ENCODE measurements at places on chromosomes 11 and 22.

DNA sequence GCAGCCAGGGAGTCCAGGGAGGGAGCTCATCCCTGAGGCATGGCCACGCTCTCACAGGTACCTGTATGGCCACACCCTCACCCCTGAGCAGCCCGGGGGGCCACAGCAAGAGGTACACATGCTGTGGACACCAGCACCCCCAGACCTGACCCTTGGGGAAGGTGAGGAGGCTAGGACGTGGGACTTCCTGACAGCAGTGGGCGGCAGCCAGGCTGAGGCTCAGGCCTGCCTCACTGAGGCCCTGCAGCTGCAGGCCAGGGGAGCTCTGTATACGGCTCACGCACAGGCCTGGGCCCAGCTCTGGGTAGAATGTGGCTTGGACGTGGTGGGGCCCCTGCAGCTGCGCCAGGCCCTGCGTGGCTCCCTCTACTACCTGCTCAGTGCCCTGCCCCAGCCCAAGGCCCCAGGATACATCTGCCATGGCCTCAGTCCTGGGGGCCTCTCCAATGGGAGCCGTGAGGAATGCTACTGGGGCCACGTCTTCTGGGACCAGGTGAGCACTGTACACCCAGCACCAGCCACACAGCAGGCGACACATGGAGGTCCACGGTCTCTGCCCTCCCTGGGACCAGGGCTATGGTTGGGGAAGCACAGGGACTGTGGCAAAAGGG is 1.8 kb downstream of the PGGHG start:
- no peak for DNase-seq

DNA sequence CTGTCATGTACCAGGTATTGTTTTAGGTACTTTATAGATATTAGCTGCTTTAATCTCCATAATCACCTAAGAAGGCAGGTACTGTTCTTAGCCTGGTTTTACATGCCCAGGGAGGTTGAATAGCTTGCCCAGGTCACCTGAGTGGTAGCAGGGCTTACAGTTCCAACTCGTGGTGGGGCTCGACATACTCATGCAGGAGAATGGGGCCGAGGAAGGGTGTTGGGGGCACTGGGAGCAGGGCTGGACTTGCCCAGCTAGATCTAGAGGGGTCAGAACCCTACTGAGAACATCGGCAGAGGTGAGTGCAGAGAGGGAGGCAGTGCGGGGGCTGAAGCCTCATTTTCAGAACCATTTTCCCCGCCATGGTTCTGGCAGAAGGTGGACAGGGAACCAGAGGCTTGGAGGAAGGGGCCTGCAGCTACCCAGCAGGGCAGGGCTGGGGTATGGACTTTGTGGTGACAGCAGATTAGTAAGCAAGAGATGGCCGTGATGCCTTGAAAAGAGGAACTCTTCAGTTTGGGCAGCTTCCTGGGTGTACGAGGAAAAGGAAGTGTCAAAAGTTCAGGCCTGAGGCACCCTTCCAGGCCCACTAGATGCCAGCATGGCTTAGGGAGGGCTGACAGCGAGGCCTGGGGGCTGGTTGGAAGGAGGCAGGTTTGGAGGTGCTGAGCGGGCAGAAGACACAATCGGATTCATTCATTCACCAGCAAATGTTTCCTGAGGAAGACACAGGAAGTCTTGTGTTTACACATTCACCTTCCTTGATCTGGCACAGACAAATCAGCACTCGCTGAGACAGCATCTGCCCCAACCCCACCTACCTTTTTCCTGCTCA is 54.7 kb upstream of the LYVE1 start:
- no peak for DNase-seq

DNA sequence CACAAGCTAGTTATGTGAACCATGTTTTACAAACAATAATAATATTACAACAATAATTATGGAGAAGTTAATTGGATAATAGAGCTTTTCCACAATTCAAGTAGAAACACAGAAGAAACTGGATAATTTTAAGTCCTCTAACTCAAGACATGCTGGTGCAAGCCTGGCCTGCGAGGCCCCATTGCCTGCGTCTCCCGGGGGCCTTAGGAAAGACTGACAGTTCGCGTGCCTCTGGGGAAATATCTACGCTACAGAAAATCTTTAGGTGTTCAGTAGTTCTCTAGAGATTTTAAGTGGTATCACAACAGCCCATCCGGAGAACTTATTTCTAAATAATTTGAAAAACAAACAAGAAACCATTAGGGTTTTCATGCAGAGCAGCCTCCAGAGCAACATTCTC is 23.2 kb downstream of the GAL start:
- DNase-seq = no peak

- DNase-seq = peak; percentile 17
Measured at GRCh38 chr11:18650859-18651557, 16.9 kb upstream of the SPTY2D1 start.

DNA sequence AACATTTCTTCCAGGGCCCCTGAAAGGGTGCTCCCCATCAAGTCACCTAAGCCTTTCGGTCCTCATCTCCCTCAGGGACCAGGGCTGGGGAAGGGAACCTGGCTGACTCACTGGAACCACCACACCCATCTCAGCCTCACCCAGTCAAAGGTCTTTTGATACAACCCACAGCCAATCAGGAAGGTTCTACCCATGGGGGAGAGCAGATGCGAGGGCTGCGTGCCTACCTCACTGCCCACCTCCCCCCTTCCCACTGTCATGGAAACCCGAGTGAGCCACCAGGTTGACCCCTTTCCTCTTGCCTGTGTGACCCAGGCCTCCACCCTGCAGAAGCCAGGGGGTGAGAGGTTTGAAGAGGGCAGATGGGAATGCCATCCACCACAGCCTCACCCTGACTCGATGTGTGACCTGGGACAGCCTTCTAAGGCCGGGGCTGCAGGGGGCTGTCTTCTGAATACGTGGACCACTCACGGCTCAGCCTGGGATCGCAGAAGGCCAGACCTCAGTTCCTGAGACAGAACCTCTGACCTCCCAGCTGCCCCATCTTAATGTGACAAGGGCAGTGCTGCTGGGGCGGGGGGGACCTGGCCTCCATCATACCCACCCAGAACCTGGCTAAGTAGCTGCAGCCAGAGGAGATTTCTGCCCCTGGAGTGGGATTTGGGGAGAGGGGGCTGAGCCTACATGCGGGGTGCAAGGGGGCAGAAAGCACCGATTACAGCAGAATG is 2.7 kb downstream of the MDK start:
- DNase-seq = no peak

DNA sequence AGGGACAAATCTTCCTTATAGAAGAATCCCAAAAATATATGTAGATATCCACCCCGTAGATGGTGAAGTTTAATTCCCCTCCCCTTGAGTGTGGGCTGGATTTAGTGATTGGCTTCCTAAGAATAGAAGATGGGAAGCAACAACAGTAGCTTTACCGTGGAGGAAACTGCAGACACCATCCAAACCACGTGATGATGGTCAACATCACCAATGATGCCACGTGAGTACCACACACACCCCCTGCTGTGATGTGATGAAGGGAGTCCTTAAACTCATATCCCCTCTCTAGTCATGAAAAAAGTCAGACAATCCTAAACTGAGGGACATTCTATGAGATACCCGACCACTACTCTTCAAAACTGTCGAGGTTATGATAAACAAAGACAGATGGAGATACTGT is 76.4 kb upstream of the SLC22A12 start:
- DNase-seq = no peak

DNA sequence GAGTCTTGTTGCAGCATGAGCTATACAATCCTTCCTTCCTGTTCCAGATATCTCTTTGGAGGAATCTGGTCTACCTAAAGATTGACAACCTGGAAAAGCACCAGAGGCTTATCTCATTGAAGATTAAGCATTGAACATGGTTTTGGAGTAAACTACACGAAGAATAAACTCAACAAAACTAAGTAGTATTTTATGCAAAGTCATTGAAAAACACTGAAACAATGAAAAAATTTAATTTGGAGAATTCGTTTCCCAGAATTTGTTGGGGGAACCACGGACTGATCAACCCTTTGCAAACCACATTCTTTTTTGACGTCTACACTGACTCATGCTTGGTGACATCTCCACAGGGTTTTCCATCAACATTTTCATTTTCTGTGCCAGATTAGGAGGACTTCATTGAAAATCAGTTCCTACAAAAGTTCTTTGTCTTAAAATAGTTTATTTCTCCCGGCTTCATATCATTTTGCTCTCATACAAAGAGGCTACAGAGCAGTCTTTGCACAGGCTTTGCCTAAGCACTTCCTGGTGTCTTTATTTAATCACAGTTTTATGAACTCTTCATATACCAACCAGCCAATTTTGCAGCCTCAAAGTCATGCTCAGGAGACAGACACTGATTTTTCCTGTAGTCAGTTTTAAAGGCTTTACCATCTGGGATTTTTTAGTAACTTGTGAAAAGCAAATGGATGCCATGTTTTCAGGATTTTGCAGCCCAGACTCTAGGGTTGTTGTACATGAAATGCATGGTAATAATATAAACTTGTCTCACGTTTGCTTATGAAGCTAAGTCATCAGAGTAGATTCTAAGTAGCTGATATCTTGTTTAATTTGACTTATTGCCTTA is 186.3 kb downstream of the C11orf91 start:
- DNase-seq = no peak

DNA sequence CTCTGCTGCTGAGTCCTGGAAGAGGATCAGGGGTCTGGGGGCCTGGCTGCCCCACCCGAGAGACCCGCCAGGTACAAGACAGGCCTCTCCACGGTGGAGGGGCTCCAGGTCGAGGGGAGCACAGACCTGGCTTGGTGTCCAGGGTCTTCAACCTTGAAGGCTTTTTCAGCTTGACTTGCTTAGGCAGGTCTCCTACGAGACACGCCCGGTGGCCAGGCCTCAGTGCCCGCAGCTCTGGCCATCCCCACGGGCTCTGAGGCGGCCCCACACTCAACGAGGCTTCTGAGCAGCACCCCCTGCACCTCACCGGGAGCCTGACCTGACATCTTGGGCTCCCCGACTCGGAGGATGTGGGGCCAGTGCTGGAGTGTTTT is 6.6 kb upstream of the PLXNB2 start:
- no peak for DNase-seq

DNA sequence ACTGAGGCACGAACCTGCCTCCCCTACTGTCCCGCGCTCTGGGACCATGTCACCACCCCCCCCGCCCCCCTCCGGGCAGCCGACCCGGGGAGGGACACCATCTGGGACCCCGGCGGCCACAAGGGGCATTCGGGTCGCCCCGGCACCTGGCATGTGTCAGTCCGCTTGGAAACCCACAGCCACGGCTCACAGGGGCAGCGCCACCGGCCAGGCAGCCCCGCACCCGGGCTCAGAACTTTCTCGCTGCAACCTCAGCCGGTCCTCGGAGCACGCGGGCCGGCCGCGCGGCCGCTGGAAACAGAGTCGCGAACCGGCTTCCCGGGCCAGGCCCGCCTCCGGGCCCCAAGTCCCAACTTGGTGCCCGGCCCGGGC is 159.9 kb upstream of the GRK3 start:
- no peak for DNase-seq

DNA sequence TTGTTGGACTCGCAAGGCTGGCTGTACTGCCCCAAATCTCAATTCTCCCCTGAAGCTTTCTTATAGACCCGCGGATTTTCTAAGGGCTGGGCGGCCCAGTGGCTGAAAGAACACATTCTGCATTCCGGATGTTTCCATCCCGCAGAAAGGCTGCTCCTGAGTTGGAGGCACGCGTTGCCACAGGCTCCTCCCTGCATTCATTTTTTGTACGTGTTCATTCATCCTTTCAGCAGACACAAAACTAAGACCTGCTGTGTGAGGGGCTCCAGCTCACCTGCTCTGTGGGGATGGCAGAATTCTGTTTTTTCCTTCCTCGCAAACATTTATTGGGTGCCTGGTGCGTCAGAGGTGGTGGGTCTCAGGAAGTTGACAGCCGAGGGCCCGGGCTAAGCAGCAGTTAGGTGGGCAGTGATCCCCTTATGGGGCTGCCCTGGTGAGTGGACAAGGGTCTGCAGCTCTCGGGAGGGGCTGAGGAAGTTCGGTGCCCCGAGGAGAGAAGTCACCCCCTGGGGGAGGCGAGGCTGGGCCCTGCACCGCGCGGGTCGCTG is 23.7 kb downstream of the SHANK3 start:
- no peak for DNase-seq

- no peak for DNase-seq
Measured at GRCh38 chr22:37229805-37230672, 14.0 kb downstream of the RAC2 start.

DNA sequence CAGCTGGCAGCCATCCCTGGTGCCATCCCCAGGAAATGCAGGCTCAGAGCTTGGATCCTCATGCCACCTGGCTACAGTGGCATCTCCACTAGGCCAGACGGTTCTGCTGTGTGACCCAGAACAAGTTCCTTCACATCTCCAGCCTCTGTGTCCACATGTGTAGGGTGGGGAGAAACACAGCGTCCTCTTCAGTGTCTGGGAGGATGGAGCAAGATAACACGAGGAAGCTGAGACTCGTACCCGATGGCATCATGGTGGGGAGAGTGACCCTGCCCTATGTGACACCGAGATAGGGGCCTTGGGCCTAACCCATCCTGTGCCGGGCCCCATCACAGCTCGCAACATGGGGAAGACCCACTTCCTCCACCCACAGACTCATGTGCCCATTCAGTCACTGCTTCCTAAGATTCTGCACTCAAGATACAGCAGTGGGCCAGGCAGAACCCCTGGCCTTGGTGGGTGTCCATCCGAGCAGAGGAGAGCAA is 78.5 kb downstream of the MORC2 start:
- DNase-seq = no peak

DNA sequence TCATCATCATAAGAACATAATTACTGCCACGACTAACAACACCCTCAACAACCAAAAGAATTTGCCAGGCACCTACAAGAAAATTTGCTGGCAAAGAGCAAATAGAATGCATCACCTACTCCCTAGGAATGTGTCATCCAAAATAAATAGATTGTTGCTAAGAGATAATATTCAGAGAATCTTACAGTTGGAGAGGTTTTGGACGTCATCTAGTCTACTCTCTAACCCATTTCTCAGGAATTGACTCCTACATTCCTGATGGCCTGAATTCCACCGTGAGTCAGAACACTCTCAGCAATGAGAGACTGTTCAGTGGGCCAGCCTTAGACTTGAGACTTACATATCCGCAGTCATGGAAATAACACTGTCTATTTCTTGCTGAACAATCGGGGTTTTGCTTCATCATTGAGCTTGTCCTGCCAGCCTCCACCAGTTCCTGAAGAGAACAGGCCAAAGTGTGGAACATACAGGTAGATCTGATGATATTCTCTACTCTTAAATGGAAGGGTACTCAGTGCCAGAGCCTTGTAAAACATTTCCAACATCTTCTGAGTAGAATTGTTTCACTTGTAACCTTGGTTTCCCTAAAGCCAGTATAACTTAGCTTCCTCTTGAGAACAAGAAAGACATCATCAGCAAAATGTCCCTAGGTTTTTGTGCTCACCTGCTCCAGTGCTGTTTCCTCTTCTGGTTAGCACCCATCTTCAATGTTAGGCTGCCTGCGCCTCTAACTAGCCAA is 8.3 kb downstream of the KIRREL3 start:
- DNase-seq = no peak

DNA sequence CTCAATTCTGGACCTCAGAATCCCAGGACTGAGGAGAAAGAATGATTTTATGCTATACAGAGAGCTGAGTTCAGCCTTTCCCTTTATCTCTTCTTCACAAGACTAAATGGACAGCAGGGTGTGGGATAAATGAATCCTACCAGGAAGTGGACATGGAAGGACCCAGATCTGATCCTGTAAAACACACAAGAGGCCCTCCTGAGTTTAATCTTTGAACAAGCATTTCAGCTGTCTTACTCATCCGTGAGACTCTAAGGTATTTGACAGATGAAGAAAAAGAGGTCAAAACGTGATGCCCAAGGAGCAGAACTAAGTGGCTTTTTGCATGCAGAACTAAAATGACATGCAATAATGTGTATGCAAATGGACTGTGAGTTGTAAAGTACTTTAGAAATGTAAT is 511.3 kb downstream of the DLG2 start:
- DNase-seq = no peak

GRCh38 chr11:114774599-114775361 is 96.5 kb downstream of the NXPE2 start:
- no peak for DNase-seq
